ENCODE measurements at places on chromosomes 12 and 14.

DNA sequence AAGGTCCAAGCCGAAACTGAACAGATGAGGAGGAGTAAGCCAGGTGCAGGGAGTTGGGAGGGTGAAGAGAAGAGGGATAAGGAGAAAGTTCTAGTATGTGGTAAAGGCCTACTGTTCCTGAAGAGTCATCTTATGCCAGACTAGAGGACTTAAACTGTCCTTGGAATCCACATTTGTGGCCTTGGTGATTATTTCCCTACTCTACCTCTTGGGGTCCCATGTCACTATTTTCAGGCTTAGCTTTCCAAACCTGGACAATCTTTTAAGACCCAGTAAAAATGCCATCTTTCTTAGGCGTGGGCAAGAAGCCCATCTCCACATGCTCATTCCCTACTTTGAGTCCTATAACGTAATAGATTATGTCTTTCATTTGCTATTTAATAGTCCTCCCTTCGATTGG is 40.1 kb upstream of the CRY1 start:
- no peak for DNase-seq

DNA sequence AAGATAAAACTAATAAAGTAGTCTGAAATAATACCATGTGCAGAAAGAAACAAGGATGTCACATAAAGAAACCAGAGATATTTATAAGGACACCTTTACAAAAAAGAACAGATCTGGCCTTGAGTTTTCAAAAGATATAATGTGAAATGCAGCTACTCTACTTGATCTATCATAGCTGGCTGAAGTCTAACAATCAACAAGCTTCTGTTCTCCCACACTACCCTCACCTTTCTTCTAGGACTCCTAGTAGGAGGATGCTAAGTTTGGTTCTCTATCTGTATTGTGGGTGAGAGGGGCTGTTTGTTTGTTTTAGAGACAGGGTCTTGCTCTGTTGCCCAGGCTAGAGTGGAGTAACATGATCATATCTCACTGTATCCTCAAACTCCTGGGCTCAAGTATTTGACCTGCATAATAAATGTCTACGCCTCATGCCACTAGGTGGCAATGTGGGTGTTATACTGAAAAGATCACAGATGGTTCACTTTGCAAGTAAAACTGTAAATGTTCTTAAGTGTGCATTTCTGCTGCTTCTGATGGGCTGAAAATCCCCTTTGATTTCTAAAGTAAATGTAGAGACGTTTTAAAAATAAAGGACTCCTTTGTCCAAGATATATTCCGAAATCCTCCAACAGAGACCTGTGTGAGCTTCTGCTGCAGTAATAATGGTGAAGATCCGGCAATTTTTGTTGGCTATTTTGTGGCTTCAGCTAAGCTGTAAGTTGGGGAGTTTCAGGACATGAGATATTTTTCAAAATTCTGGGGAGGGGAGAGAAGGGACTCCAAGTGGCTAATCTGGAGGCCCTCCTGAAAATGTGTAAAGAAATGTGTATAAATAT is 269.3 kb downstream of the DAD1 start:
- DNase-seq = no peak

GRCh38 chr12:3142386-3142785 is 65.2 kb downstream of the TSPAN9 start:
- DNase-seq = no peak

DNA sequence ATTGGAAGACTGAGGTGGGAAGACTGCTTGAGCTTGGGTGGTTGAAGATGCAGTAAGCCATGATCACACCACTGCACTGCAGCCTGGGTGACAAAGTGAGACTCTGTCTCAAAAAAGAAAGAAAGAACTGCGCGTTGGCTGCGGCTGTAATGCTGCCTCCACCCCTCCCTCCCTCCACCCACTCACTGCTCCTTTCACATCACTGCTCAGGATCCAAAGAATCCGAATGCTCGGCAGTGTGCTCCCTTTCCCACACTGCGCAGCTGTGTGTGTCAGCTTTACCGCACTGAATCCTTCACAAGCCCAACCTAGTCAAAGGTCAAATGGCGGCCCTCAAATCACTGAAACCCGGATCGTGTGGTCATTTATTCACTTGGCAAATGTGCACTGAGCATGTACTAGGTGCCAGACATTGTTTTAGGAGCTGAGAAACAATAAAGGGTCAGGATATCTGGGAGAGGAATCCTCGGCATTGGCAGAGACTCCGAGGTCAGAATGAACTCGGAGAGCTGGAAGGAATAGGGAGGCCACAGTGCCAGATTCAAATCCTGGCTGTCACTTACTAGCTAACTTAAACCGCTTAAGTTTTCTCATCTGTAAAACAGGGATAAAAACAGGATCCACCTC is 11.5 kb upstream of the TDRD9 start:
- DNase-seq = no peak

DNA sequence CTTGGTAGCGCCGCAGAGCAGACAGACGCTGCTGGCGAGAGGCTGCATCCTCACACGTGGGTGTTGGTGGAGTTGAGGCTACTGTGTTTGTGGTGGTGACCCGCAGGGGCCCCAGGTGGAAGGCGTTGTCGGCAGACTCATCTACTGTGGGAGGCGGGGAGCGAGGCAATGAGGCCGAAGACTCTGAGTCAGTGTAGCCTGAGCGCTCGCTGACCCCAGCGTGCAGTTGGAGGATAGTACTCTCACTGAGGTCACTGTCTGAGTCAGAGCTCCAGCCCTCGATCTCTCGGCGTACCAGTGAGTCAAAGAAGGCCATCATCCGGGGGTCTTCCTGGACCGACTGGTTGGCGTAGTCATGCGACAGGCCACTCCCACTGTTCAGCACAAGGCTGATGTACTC is 76.0 kb upstream of the ACTN1 start:
- DNase-seq = no peak

- DNase-seq = no peak
These were observed 1172.5 kb downstream of the BCL11B start for GRCh38 chr14:98099527-98099926.

- no peak for DNase-seq
These were observed 41.8 kb upstream of the CRY1 start for GRCh38 chr12:107135177-107135576.

DNA sequence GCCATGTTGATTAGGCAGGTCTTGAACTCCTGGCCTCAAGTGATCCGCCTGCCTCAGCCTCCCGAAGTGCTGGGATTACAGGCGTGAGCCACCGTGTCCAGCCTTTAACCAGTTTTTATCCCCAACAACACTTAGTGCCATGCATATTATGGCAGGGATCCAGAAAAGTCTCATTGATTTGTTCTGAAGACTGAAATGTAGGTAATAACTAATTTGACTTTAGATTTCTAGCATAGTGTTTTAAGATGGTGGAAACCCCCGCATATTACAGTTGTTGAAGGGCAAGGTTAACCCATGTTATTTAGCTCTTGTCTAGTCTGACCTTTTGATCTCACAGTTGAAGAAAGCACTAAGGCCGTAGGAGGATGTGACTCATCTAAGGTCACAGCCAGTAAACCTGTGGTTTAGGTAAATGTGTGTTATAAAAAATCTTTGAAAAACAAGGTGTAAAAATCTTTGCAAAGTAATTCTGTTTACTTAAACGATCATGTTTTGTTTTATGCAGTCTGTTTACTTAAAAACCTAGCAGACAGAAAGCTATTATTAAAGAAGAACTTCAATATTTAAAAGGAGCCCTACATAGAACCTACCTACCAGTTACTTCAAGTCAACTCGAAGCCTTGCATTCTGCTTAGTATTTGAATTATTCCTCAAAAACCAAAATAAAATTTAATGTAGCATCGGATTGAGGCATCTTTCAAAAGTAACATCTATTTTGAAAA is 24.8 kb downstream of the BICDL1 start:
- DNase-seq = no peak

DNA sequence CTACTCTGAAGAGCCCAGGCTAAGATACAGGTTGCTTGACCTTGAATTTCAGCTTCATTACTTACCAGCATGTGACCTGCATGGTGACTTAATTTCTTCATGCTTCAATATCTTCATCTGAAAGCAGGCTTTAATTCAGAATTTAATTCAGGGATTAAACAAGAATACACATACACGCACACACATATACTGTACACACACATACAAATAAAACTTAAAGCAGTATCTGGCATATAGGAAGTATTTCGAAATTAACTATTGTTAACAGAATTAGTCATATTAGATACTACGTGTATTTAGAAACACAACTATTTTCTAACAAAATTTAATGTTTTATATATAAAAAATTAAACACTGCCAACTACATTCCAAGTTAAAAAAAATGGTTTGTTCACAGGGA is 640.3 kb downstream of the SLC6A15 start:
- no peak for DNase-seq

GRCh38 chr14:105283028-105283427 is 17.8 kb downstream of the BRF1 start:
- DNase-seq = no peak

GRCh38 chr12:83664650-83665049 is 977.9 kb downstream of the TMTC2 start:
- DNase-seq = no peak

DNA sequence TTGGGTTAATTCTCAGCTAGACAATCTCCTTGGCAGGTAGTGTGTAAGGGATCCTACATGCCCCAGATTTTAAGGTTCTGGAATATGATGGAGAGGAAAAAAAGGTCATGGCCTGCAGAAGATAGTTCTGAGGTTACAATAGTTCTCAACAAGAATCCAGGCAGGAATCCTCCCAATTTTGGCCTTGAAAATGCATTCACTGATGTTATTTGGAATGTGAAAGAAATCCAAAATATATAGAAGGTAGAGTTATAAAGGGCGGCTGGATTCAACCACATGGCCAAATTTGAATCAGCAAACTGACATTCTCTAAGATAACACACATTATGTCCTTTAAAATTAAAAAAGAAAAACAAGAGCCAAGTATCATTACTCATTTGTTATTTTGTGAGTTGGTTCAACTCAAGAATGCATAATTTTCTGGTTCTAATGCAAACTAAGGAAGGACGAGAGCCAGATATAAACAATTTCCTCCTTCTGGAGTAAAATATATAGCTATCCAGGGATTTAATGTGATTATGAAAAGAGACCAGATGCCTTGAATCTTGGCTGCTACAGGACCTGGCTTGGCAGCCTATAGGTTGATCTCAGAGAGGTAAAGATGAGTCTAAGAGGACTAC is 177.0 kb upstream of the G2E3 start:
- DNase-seq = no peak

DNA sequence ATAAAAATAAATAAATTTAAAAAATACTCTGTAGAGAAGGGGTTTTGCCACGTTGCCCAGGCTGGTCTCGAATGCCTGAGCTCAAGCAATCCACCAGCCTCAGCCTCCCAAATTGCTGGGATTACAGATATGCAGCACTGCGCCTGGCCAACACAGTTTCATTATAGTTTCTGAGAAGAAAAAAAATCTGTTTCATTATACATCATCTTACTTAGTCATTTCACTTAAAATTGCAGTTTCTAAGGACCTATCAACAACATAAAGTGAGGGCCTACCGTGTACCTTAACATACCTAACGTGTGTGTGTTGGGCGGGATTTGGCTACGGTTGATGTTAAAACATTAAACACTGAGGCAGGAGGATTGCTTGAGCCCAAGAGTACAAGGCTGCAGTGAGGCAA is 28.3 kb downstream of the P2RX2 start:
- DNase-seq = no peak
